ENCODE measurements at places on chromosomes 7 and 10. TPM values are rescaled to one million over a fixed set of nuclear protein-coding genes. Genes with fewer than 3 reads are reported as not detected.

Gene CLCN1
- total RNA-seq: not detected

Gene LRRN3
- 0.35 TPM for total RNA-seq

Gene CPA1
- total RNA-seq: 35.4 TPM

Gene CASTOR2
- total RNA-seq: 4.2 TPM

Gene CNTNAP2
- total RNA-seq: 8.5 TPM

Gene PCLO
- 6.9 TPM for total RNA-seq

Gene SAP25
- total RNA-seq: 0.69 TPM

Gene ZWINT
- 91.1 TPM for total RNA-seq

Gene PGAM2
- 0.52 TPM for total RNA-seq

Gene CCDC172
- not detected for total RNA-seq
